ENCODE measurements at places on chromosomes 6 and 20. TPM values are rescaled to one million over a fixed set of nuclear protein-coding genes. Genes with fewer than 3 reads are reported as not detected.

Gene LY6G6F
- total RNA-seq: not detected

Gene RIN2
- 72.2 TPM for total RNA-seq

Gene C20orf202
- total RNA-seq: not detected

Gene MCHR2
- total RNA-seq: not detected

Gene SLC22A23
- total RNA-seq: 0.56 TPM

- H3K4me1 ChIP-seq: peaks cover 2% of the 10 kb centered on the region
- no peaks in the 10 kb centered on the region for H3K36me3 ChIP-seq
- no peak overlapping the region for H3K4me3 ChIP-seq
- H3K27me3 ChIP-seq: no peaks in the 10 kb centered on the region
- peak overlapping the region; percentile 60 for H3K27ac ChIP-seq
Observed at GRCh38 chr6:100774681-100775080, 106.4 kb downstream of the ASCC3 start.

GRCh38 chr20:46573234-46573633, 22.8 kb upstream of the OCSTAMP start:
- H3K36me3 ChIP-seq: no peaks in the 10 kb centered on the region
- no peak for DNase-seq
- no peak overlapping the region for H3K4me3 ChIP-seq
- H3K4me1 ChIP-seq: peaks cover 4% of the 10 kb centered on the region

GRCh38 chr6:131295081-131295480, 159.8 kb downstream of the AKAP7 start:
- no peaks in the 10 kb centered on the region for H3K27me3 ChIP-seq
- H3K4me1 ChIP-seq: no peaks in the 10 kb centered on the region
- no peak overlapping the region for H3K4me3 ChIP-seq
- H3K27ac ChIP-seq: no peak overlapping the region

DNA sequence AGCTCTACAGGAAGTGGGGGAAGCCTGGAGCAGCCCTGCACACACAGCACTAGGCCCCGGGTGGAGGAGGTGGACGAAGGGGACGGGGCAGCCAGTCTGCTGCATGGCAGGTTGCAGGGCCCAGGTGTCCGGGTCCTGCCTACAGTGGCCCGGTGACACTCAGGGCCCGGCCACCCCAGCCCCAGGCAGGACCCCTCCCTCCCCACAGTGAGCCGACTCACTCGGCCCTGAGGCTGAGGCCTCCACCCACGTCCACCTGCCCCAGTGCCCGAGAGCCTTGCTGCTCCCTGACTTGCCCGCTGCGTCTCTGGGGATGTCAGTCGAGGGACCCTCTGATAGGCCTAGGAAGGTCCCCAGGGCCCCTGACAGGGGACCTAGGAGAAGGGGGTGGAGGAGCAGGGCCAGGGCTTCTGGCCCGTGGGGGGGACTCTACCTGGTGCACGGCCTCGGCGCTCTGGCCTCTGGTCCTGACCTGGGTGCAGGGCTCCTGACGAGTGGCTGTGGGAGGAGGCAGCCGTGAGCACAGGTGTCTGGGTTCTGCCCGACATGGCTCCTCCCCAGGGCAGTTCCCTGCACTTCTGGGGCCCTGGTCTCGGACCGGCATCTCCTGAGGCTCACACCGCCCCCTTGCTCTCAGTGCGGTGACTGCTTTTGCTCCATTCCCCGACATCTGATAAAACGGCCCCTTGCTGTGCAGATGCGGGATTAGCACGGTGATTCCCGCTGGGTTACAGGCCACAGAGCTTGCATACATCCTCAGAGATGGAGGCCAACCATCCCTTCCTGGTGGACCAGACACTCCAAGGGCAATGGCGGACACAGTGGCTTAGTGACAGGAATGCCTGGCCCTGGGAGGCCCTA, 20.1 kb downstream of the FRMD1 start:
- H3K4me1 ChIP-seq: 0 out of 2 replicates have a peak, but pooled peaks cover 1% of the 10 kb centered on the region
- H3K27me3 ChIP-seq: no peaks in the 10 kb centered on the region
- H3K27ac ChIP-seq: no peak overlapping the region
- H3K4me3 ChIP-seq: no peak overlapping the region
- no peak for DNase-seq

DNA sequence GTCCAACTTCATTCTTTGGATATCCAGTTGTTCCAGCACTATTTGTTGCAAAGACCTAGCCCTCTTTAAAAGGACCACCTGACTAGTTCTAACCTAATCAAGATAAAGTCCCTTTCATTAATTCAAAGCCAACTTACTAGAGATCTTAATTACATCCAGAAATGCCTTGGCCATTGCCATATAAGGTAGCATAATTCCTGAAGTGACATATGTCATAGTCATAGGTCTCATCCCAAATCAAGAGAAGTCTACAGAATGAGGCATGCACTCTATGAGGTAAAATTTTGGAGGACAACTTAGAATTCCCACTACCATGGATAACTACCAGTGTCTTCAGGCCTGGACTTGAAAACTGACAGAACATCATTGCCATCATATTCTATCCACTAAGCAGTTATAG, 420.4 kb upstream of the ID4 start:
- H3K27ac ChIP-seq: no peak overlapping the region
- no peaks in the 10 kb centered on the region for H3K36me3 ChIP-seq
- no peak for DNase-seq
- H3K27me3 ChIP-seq: no peaks in the 10 kb centered on the region

GRCh38 chr20:25054995-25055629, 2.8 kb downstream of the ACSS1 start:
- no peak overlapping the region for H3K27ac ChIP-seq
- DNase-seq: peak; percentile 13
- no peaks in the 10 kb centered on the region for H3K36me3 ChIP-seq
- H3K4me1 ChIP-seq: peaks cover 10% of the 10 kb centered on the region
- H3K4me3 ChIP-seq: no peak overlapping the region

- H3K36me3 ChIP-seq: no peaks in the 10 kb centered on the region
- H3K4me3 ChIP-seq: no peak overlapping the region
- H3K27me3 ChIP-seq: no peaks in the 10 kb centered on the region
- DNase-seq: peak; percentile 0
- no peak overlapping the region for H3K27ac ChIP-seq
Observed at GRCh38 chr6:164982389-164982788, 327.0 kb downstream of the C6orf118 start.

DNA sequence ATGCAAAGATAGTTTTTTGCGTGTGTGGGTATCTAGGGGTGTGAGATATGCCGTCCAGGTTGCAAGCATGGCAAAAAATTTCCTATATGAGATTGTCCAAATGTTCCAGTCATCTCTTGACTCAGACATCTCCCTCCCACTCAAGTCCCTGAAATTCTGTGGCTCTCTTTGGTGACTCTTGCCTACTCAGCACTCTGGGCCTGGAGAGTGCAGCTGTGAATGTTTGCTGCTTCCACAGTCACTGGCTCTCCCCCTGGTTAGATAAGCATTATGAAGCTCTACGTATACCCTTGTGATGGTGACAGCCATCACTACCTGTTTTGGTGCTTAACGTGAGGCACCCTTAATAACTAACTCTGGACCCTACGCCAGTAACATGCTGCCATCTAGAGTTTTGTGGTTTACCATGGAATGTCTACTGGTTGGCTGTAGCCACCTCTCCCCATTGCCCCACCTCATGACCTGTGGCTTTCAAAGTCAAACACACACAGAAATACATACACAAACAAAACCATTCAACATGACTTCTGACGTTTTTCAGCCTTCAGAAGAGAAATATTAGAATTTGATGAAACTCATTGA, 621.9 kb upstream of the CITED2 start:
- no peak overlapping the region for H3K27ac ChIP-seq
- no peak for DNase-seq
- no peaks in the 10 kb centered on the region for H3K36me3 ChIP-seq
- no peaks in the 10 kb centered on the region for H3K4me1 ChIP-seq
- H3K27me3 ChIP-seq: no peaks in the 10 kb centered on the region
- no peak overlapping the region for H3K4me3 ChIP-seq

GRCh38 chr6:164331026-164331425, 916.5 kb downstream of the QKI start:
- no peak overlapping the region for H3K27ac ChIP-seq
- no peak for DNase-seq
